HCEC 1CT (cell line): ENCODE measurements at places on chromosomes 7 and 10.

DNA sequence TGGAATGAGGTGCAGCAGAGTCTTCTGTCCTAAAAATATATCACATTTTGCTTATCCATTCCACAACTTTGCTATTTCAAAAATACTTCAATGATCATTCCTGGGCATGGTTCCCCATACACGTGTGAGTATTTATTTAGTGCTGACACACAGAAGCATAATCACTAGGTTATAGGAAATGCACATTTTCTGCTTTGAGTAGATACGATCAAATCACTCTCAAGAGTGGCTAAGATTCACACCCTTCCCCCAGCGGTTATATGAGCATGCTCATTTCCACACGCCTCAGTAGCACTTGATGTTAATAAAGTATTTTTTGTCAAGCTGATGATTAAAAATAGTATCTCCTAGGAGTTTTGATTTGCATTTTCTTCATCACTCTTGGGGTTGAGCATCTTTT lies 93.5 kb upstream of the LRRC4 start:
- DNase-seq = no peak

- no peak for DNase-seq
Measured at GRCh38 chr7:138208864-138209263, 132.6 kb downstream of the AKR1D1 start.

DNA sequence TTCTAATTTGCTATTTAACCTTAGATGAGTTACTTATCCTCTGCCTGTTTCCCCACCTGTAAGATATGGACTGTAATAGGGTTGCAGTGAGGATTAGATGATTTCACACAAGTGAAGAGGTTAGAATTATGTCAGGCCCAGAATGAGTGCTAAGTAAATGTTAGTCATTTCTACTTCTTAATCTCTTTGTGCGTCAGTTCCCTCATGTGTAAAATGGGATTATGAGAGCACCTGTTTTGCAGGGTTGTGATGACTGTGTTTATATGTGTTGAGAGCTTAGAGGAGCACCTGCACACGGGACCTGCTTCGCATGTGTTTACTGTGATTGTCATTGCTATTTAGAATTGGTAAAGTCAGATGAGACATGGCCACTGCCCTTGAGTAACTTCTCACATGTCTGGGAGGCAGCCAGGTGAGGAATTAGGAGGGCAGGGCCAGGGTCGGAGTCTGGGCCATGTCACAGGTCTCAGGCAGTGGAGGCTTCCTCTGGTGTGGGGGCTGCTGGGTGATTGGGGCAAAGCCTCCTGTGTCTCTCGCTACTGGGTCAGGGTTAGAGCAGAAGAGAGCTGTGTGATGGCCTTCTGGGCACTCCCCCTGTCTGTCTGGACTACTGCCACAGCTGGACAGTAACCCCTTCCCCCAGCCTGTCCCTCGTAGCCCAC lies 106.7 kb downstream of the WDFY4 start:
- DNase-seq = no peak

DNA sequence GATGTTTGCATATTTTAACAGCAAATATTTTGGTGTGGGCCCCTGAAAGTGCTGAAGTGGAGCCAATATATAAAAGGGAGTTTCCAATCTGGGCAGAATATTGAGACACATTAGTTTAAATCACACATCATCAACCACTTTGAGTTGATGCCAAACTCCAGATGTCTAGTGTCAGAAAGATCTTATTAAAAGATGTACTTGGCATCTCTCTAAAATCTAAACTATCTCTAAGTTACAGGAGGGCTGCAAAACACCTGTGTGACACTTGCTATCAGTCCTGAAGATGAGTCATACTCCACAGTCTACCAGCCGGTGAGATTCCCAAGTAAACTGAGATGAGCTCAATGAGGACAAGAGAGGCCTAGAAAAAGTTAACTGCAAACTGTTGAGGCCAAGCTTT lies 11.4 kb downstream of the JAZF1 start:
- DNase-seq = peak; percentile 41

GRCh38 chr10:70682920-70683600 lies 10.8 kb downstream of the ADAMTS14 start:
- DNase-seq = no peak
